Activated naive CD4-positive, alpha-beta T cell treated with anti-CD3 and anti-CD28 coated beads, Interleukin-2, amount 50 U/mL, for 16 hours (primary cell): ENCODE measurements at places on chromosomes 3 and 15.

GRCh38 chr3:12400616-12401194 is 83.6 kb upstream of the TSEN2 start:
- no peak for DNase-seq

DNA sequence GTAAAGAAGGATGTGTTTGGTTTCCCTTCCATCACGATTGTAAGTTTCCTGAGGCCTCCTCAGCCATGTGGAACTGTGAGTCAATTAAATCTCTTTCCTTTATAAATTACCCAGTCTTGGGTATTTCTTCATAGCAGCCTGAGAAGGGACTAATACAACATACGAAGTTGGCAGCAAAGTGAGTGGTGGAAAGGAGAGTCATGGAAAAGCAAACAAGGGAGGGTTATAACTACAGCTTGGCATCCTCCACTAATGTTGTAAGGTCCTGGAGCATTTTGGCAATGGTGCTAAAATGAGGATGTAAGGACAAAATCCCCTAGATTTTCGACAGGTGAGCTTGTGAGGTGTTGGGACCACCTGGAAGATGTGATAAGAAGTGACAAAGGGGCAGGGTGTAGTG is 5.8 kb upstream of the TMEM41A start:
- no peak for DNase-seq

DNA sequence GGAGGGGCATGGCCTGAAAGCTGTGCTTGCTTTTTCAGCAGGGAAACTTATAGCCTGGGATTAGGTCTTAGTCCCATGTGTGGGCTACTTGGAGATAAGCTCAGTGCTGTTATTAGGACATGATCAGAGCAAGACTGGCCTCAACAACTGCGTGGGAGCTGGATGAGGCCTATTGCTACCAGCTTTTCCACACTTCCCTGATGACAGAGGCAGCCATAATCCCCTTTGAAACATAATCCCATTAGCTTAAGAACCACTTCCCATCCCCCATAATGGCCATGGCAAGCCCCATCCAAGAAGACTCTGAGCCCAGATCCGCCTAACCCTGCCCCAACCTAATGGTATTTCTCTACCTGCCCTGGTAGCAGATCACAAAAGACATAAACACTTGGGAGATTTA is 26.6 kb upstream of the GK5 start:
- DNase-seq = no peak

DNA sequence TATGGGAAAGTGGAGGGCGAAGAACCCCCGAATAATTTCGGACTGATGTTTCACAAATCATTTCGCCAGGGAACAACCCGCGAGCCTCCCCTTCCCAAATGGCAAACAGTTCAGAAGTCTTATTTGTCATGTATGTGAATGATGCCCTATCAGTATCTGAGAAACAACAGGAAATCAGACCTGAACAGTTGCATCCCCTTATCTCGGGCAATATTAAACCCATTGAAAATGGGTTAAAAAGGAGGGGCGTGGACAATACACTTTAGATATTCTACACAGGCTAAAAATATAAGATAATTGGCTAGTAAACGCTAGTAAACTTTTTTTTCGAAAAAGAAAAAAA is 1003.3 kb upstream of the NR2F2 start:
- DNase-seq = no peak

- peak; percentile 73 for DNase-seq
Observed at GRCh38 chr15:74635228-74635627, 19.6 kb downstream of the CLK3 start.

DNA sequence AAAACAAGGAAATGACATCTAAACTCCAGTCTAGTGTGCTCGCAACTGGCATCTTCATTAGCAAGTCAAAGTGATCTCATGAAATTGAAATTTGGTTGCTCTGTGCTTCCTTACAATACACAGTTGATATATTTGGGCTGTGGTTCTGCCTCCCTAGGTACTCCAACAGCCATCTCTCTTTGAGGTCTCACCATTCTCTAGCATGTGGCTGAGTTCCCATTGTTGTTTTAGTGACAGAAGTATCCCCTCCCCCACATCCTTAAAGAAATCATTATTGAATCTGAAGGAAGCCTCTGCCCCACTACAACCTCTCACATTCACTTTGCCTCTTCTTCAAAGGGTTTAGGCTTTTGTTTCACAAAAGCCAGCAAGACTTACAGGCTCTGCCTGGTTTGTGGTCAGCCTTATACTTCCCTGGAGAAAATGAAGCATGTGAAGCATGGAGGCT is 516.5 kb downstream of the NLGN1 start:
- DNase-seq = no peak

DNA sequence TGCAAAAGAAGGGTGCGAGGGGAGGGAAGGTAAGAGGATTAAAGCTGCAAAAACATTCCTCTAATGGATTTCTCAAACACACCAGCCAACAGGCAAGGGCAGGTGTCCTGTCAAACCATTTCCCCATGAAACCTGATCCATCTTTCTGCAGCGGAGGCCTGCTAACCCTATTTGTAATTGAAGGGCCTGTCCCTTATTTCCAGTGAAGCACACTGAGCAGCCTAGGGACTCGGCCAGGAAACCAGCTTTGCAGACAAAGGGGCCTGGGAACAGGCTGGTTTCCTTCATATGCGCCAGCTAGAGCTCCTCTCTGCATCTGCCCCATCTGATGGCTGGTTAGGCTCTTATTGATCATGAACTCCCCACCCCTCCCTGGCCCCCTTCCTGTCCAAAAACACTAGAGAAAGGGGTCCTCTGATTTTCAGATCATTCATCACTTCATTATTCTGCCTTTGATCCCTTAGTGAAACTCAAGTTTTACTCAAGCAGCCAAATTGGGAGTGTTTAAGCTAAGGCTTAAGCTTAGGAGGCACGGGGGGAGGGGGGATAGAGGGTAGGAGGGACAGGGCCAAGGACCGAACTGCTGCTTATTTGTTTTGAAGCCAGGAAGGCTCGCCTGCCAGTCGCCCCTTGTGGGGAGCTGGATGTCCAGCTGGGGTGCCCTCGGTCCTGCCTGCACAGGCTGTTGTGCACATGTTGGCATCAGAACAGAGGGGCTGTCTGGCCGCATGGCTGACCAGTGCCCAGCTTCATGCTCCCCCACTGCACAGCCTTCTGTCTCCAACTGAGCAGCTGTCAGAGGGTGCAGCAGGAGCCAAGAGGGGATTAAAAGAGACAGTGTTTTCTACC is 53.1 kb downstream of the BOC start:
- DNase-seq = no peak

DNA sequence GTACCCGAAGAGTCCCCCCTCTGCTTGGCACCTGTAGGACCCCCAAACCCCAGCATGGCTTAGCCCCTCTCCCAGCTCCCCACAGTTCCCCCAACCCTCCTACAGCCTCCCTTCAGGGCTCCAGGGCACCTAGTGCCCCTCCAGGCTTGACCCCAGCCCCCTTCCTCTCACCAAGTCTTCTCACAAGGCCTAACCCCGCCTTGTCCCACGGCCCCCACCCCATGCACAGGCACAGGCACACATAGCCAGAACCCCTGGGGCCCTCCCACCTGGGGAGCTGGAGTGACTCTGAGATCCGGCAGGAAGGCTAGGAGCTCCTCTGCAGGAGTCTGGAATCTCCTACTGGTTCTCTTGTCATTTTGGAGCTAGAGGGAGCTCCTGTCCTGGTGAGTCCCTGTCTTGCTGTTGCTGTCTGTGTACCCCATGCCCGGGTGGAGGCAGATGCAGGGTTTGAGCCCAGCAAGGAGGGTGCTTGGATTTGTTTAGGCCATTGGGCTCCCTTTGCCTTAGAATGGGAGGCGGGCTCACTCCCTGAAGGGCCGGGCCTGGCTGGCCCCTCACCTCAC is 39.6 kb downstream of the KLF13 start:
- DNase-seq = no peak

DNA sequence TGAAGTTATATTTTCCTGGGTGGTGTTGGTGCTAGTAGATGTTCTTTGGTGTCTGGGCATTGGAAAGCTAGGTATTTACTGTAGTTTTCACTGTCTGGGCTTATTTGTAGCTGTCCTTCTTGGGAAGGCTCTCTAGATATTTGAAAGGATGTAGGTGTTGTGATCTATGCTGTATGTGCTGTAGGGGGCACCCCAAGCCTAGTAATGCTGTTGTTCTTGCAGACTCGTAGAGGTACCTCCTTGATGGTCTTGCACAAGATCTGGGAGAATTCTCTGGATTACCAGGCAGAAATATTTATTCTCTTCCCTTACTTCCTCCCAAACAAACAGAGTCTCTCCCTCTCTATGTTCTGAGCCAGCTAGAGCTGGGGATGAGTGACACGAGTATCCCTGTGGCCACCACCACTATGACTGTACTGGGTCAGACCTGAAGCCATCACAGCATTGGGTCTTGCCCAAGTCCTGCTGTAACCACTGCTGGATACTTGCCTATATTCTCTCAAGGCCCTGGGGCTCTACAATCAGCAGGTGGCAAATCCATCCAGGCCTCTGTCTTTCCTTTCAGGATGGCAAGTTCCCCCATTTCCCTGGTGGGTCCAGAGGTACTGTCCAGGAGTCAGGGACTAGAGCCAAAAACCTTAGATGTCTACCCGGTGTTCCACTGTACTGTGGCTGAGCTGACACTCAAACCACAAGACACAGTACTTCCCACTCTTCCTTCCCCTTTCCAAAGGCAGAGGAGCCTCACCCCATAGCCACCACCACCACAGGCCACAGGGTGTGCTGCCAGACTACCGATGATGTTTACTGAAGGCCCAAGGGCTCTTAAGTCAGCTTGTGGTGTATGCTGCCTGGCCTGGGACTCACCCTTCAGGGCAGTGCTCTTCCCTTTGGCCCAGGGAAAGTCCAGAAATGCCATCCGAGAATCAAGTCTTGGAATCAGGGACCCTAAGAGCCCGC is 195.2 kb upstream of the DPPA4 start:
- peak; percentile 39 for DNase-seq

DNA sequence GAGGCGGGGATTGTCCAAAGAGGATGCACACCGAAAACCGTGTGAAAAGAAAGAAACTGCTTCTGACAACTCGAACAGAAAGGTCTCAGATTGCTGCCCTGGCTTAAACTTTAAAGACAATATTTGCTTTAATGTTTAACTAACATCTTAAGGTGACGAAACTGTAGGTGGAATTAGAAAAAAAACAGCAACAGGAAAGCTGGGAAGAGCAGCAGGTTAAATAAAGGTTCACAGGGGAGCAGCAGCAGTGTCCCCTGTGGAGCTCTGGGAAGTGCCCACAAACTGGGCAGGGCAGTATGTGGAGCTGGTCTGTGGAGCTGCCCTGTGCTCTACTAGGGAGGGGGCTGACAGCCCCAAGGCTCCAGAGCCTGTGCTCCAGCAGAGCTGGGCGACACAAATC is 25.4 kb downstream of the RUVBL1 start:
- DNase-seq = no peak

DNA sequence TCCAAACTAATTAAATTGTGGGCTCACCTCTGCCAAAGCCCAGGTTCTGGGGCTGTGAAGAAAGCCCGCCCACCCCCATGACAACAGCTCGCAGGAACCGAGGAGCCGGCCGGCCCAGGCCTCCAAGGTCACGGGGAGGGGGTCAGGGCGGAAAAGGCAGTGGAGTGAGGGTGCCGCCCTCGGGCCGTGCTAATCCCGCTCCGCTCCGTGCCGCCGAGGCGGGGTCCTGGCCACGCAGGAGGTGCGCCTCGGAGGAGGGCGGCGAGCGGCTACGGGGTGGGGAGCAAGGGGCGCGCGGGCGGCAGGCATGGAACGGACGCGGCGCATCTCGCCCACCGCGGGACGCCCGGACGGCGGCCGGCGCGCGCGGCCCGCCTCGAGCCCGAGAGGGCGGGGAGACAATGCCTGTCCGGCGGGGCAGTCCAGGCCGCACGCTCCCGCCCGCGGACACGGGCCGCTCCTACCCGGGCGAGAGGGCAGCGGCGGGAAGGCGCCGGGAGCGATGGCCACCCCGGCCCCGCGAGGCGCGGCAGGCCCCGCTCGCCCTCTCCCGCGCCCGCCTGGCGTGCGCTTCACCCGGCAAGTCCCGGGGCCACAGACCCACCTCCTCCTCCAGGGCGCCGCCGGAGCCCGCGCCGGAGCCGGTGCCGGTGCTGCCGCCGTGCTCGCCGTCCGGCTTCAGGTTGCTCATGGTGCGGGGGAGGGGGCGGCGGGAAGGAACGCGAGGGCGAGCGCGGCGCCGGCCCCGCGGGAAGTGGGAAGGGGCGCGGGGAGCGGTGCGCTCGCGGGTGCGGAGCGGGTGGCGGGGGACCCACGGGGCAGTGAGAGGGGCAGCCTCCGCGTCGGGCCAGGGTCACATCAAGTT is 528 bp downstream of the RBPMS2 start:
- DNase-seq = peak; percentile 24

DNA sequence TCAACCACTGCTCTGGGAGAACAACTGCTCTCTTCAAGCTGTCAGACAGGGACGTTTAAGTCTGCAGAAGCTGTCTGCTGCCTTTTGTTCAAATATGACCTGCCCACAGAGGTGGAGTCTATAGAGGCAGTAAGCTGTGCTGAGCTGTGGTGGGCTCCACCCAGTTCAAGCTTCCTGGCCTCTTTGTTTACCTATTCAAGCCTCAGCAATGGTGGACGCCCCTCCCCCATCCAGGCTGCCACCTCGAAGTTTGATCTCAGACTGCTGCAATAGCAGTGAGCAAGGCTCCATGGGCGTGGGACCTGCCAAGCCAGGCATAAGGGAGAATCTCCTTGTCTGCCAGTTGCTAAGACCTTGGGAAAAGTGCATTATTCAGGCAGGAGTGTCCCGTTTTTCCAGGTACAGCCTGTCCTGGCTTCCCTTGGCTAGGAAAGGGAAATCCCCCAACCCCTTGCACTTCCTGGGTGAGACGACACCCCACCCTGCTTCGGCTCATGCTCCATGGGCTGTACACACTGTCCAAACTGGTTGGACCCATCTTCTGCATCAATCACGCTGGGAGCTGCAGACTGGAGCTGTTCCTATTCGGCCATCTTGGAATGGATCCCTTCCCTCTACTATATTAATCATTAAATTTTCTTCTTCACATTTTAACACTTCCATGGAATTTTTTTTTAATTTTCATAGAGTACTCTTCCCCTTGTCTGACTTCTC is 167.0 kb upstream of the UBE2E2 start:
- DNase-seq = no peak

DNA sequence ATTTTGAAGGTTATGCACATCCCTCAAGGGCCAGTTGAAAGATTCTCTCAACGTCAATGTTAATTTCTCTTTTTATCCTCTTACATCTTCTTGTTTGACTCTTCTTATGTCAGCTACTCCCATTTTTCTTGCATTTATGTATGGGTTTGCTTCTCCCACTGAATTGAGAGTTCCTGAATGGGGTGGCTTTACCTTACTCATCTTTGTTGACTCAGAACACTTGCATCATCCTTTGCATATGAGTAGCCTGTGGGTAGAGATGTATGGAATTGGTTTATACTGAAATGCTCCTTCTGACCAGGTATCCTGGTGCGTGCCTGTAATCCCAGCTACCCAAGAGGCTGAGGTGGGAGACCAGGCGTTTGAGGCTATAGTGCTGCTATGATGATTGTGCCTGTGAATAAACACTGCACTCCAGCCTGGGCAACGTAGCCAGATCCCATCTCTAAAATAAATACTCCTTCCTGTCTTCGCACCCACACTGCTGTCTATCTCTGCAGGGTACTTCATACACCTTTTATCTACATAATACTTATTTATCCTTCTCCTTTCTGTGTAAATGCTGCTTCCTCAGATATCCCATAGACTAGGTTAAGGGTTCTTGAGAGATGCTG is 123.6 kb upstream of the DPH6 start:
- DNase-seq = no peak
